Stimulated activated CD4-positive, alpha-beta T cell treated with anti-CD3 and anti-CD28 coated beads, Interleukin-15, amount 100 ng/mL, for 1 hour (primary cell): ENCODE measurements at places on chromosomes 5 and 9.

DNA sequence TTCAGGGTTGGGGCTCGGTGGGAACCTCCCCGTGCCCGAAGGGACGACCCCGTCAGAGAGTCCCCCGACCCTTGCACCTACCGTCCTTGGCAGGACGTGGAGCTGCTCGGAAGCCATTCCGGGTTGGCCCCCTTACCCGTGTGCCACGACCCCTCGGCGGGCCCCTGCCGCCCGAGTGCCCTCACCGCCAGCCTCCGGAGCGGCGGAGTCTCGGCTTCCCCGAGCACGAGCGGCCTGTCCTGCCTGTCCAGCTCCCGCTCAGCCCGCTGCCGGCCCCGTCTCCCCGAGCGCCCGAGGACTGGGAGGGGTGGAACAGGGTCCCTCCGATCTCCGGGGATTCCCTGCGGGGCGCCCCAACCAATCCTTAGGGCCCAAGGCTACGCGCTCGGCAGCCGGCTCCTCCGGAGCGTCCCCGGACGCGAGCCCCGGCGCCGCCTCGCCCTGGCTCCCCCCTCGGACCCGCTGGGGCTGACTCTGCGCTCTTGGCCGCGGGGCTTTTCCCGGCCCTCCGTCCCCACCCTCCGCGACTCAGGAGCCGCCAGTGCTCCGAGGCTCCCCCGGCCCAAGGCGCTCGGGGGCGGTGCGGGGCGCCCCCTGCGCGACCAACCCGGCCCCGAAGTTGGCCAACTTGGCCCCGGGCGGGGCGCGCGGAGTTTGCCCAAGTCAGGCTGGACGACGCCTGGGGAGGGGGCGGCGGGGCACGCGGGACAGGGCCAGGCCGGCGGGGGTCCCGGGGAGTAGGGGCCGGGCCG is 654 bp downstream of the ADAMTS2 start:
- DNase-seq: no peak

GRCh38 chr9:38423973-38424843 is at the start of gene IGFBPL1:
Gene IGFBPL1 (minus strand): TSS chr9:38424454. CDS start chr9:38424424, 30 bp downstream.
- no peak for DNase-seq

GRCh38 chr9:127252410-127253318 is 11.9 kb upstream of the GARNL3 start:
- DNase-seq: no peak

DNA sequence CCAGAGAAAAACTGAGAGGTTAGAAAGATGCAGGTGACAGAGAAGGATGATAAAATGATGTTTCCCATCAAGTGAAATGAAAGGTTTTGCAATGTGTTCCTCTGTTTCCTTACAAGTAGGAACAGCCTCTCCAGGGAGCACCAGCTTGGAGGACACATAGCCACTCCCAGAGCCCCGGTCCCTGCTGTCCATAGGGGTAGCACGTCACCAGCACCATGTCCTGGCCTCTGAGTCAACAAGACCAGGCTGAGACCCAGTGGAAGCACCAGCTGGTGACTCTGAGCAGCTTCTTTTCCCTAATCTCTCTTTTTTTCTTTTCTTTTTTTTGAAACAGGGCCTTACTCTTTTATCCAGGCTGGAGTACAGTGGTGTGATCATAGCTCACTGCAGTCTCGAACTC is 19.4 kb upstream of the HMCN2 start:
- DNase-seq: no peak

DNA sequence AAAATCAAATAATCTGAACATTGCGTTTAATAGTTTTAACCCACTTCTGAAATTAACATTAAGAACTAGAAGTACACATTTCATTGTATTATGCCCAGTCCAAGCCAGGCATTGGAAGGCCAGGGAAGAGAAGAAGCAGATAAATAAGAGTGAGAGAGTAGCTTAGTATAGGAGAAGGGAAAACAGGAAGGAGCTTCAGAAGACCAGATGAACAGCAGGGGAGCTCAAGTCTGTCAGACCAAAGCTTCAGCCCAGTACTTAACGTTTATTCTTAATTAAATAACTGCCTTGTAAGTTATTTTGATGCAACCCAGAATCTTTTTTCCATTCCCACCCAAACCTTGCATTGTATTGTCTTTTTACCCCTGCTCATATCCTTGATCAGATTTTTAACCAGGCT is 11.5 kb upstream of the FAM120AOS start:
- DNase-seq: no peak

DNA sequence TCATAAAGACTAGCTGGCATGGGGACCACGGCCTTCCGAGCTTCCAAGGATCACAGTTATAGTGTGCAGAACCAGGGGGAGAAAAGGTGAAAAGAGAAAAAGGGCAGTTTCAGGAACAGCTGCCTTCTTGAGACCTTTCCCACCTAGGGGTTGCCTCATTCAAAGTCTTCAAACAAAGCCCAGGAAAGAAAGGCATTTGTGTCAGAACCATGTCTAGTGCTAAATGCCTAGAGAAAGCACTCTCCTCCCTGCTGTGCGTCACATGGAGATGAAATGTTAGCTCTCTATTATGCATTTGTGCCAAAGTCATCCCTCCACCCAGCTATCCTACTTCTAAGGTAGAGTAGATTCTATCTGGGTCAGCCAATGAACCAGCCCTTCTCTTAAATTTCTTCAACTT is 1037.3 kb upstream of the WWC1 start:
- DNase-seq: no peak

DNA sequence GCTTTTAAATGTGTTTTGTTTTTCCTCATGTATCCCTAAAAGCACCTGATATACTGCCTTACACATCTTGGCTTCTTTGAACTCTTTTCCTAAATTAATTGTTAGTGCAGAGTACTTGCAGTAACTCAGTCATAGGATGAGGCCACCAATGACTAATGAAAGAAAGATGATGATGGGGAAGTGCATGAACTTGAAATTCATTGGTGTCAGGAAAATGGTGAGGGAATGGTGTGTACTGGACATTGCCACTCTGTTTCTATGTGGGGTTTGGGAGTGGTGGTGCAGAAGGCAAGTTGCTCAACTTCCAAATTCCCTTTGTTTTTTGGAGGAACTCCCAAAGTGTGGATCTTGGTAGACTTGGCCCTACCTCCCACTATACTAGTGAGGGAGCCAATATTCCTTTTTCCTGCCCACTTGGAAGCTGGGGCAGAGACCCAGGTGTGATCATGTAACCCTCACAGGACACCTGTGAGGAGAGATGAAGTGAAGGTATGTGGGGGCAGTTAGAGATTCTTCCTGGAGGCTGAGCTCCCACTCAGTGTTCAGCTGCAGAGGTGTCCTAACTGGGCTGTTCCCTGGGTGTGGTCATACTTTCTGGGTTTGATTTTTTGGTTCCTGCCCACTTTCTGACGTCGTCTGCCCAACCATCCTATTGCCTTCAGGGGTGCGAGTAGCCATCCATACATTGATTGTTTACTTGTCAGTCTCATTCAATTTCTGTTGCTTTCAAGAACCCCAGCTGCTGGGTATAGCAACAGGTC is 298.5 kb downstream of the MAST4 start:
- DNase-seq: no peak

DNA sequence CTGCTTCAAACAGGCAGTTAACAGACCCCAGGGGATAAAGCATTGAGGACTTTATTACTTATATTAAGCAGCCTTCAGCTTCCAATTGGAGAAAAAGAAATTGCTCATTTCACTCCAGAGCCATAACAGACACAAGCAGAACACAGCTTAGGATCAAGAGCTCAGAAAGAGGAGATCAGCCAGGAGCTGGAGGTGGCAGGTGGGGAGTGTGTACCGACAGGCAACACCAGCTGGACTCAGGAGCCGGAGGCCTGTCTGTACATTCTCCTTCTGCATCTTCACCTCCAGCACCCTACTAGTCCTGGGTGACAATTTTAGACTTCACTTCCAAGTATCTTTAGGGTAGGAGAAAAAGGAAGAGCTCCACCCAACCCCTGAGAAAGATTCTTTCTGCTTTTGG is 35.8 kb downstream of the NRG2 start:
- DNase-seq: no peak

DNA sequence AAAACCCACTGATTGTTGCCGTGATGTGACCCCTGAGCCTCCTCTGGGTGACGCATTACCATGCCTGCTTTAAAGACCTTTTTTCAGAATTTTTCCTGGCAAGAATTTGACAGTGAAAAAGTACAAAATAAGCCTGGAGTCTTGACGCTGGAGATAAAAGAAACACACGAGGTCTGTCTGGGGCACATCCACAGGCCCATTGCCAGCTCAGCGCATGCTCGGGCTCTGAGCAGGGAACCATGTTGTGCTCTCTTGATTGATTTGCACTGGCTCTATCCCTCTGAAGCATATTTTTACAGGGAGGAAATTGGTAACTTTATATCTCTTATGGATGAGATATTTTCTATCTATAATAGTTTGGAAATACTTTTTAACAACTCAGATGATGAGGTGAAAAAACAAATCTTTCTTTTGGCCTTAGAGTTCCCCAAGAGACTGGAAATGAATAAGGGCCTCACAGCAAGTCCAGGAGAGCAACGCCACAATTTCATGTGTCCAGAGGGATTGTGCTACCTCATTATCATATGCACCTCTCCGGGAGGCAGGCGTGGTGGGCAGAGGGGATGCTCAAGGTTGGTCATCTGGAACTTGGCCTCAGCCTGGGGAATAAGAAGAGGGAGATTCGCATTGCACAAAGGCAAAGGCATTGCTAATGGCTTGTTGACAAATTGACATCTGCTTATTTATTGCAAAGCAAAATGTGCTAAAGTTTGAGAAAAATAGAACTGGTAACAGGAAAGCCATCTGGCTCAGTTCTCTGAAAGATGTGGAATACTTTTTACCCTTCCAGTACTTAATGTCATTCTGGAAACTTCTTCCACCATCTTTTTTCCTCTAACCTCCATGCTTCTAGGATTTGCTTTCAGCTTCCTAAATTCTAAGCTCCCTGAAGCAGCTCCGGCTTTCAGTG is 183.8 kb downstream of the PJA2 start:
- DNase-seq: no peak

DNA sequence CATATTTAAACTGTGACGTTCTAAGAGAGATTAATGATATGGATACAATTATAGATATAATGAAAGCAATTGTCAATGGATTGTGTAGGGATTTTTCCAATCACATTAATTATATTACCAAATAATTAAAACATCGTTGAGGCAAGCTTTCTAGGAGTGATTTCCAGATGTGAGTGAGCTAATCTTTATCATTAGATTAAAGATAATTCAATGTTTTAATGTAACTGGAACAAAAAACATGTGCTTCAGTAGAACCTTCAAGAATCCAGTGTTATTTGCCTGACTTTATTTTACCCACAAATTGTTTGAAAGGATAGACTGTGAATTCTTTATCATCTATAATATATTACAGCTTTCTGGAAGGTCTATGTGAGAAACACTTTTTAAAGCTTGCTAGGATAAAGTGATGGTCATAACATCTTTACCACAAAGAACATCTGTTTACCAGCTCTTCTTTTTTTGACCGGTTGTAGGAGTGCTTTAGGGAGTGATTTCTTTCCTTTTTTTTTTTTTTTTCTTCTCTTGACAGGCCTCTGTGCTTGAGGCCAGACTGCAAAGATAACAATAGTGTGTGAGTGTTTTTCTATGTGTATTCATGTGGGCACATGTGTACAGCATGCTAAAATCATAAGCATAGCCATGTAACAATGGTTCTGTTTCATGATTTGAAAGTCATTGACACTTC is 35.0 kb downstream of the SNCAIP start:
- DNase-seq: no peak

DNA sequence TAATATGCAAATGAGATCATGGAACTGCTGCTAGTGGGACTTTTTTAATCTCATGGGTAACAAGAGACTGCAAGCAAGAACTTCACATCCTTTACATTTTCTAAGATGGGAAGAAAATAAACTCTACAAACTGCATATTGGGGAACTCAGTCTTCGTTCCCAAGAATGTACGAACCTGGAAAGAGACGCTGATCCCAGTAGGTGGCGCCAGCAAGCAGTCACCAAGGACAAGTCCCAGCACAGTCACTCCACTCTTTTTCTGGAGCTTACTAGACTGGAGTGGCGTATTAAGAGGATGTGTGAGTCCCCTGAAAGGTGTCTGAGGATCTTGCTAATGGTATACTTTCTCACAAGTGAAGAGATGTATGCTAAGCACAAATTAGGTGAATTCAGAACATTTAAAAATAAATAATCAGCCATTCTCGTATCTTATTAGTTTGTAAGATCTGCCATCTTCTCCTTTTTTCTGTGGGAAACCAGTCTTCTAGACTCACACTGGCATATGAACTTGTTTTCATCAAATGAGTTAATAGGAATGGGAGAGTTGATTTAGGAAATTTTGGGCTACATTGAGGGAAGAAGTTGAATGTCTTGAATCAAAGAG is 16.0 kb upstream of the PUM3 start:
- DNase-seq: no peak

DNA sequence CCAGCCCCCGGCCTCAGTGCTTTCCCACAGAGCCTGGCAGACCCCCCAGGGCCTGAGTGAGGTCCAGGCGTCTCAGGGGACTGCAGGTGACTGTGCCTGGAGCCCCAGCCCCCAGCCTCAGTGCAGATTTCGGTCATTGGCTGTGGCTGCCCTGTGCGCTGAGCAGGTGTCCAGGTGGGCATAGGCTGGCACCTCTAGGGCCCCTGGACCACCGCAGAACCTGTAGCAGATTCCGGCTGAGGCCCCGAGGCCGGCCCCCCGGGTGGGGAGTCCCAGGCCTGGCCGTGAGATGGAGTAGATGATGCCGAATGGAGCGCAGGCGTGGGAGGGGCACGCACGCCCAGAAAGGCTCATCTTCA is 12.1 kb downstream of the EXD3 start:
- no peak for DNase-seq
